Mesenchymal stem cell (in vitro differentiated cells and primary cell): ENCODE measurements at places on chromosomes 16 and 17.
A peak's percentile ranks its signal among the peaks of the same experiment; 100 is the strongest.

GRCh38 chr17:77307479-77308198 lies 166.9 kb downstream of the SEC14L1 start:
- DNase-seq = peak; percentile 12

DNA sequence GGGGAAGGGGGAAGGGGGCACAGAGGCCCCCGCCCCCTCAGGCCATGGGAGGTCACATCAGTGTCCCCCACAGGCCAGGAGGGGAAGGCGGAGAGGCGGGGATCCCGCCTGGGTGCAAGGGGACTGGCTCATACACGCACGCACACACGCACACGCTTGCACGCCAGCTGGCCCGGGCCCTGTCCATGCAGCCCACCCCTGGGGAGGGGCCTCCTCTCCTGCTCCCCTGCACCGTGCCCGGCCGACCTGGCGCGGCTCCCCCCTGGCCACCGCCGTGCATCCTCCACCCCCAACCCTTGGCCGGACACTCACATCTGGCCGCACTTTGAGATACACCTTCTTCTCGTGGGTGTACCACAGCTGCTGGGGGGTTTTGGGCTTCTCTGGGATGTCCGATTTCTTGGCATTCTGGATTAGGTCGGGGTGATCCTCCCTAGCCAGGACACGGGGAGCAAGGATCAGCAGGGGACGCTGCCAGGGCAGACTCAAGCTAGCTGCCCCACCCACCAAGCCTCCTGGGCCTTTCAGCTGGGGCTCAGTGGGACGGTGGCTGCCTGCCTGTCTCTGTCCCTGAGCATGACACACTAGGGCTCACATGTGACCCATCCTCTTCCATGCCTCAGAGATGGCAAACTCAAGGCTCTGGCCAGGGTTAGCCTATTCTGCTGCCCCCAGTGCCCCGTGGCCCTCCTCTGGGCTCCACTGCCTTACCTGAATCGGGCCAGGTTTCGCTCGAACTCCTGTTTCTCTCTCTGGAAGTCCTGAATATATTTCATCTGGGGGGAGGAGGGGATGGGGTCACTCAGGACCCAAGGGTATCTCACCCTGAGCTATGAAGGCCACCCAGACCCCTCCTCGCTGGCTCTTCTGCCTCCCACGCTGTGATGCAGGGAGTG lies 6.7 kb downstream of the UBTF start:
- DNase-seq = no peak

- DNase-seq = no peak
Observed at GRCh38 chr16:85190572-85190971, 78.3 kb upstream of the CIBAR2 start.

DNA sequence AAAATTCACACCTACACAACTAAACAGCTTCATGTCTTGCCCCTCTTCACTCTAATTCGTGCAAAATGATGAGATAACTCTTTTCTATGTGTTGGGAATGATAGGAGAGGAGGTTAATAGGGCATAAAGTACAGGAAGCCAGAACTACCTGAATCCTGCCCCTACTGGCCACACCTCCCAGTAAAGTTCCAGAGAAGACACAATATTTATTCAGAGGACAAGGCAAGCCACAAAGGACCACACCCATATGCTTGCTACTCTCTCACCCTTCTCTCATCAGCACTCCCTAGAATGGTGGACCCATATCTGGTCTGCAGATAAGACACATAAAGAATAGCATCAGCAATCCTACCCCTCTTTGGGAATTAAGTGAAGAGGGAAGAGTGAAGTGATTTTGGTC lies 74.6 kb downstream of the ZNF18 start:
- no peak for DNase-seq

GRCh38 chr16:70390774-70391173 lies 44.1 kb downstream of the DDX19A start:
- no peak for DNase-seq
